ENCODE measurements at places on chromosomes 1 and 21.

GRCh38 chr1:27593678-27594563, 10.0 kb downstream of the AHDC1 start:
- H3K4me1 ChIP-seq: peaks cover 38% of the 10 kb centered on the region
- no peaks in the 10 kb centered on the region for H3K27me3 ChIP-seq
- no peak overlapping the region for H3K27ac ChIP-seq
- no peaks in the 10 kb centered on the region for H3K36me3 ChIP-seq
- H3K4me3 ChIP-seq: no peak overlapping the region
- no peak for DNase-seq

GRCh38 chr1:185533596-185533995, 200.6 kb upstream of the HMCN1 start:
- H3K4me1 ChIP-seq: peaks cover 30% of the 10 kb centered on the region
- DNase-seq: no peak
- no peaks in the 10 kb centered on the region for H3K36me3 ChIP-seq
- H3K27me3 ChIP-seq: no peaks in the 10 kb centered on the region
- no peak overlapping the region for H3K4me3 ChIP-seq

DNA sequence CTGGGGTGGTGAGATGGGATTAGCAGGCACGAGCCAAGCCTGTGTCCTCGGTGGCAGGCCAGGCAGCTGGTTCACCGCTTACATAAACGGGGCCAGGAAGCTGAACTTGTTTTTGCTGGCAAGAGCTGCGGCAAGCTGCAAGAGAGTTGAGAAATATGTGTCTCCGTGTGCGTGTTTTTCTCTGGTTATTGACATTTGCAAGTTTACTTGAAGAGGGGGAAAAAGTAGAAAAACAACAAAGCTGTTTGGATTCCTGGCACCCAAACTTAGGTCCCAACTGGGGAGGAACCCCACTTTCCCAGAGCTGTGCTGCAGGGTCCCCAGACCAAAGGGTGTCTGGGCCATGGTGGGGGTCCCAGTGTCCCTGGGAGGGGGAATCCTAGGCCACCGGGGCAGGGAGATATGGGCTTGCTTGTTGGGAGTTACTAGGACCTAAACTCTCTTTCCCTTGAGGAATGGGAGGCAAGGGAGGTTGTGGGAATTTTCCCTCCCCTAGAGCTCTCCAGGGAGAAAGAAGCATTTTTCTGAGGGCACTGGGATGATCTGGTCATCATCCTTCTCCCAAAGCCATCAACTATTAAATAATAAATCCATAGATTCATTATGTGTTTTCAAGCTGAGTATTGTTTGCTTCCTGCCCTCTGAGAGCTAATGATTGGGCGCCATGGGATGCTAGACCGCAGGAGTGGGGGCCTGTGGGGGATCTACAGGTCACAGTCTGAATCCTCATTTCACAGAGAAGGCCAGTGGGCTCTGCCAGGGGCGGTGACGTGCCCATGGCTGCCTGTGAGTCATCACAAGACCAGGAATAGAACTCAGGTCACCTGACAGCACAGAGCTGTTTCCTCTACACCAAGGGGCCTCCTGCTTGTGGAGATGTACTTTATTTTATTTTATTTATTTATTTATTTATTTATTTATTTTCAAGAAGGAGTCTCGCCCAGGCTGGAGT, 14.8 kb downstream of the IL6R start:
- peak overlapping the region; percentile 95 for H3K27ac ChIP-seq
- DNase-seq: peak; percentile 97
- no peak overlapping the region for H3K4me3 ChIP-seq
- peaks cover 72% of the 10 kb centered on the region for H3K4me1 ChIP-seq
- H3K36me3 ChIP-seq: no peaks in the 10 kb centered on the region

DNA sequence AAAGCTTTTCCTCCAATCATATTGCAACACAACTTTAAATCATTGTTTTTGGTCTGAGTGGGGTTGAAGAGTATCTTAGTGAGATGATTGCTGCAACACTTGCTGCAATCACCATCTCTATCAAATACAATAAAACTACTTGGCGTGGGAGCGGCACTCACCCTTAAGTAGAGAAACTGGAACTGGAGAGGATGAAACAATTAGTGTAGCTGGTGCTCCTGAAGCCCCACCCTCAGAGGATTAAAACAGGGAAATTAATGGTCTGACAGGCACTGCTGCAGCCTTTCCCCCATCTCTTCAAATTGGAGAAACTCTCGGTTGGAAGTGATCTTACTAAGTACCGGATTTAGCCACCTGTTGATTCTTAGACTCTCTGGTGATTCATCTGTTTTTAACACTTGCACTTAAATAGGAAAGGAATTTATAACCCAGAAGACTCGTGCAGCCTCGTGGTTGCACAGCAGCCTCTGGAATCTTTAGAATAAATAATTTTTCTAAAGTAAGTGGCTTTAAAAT, 80.5 kb upstream of the KIF26B start:
- H3K27ac ChIP-seq: no peak overlapping the region
- H3K4me3 ChIP-seq: no peak overlapping the region
- H3K36me3 ChIP-seq: no peaks in the 10 kb centered on the region
- no peaks in the 10 kb centered on the region for H3K27me3 ChIP-seq
- no peaks in the 10 kb centered on the region for H3K4me1 ChIP-seq

DNA sequence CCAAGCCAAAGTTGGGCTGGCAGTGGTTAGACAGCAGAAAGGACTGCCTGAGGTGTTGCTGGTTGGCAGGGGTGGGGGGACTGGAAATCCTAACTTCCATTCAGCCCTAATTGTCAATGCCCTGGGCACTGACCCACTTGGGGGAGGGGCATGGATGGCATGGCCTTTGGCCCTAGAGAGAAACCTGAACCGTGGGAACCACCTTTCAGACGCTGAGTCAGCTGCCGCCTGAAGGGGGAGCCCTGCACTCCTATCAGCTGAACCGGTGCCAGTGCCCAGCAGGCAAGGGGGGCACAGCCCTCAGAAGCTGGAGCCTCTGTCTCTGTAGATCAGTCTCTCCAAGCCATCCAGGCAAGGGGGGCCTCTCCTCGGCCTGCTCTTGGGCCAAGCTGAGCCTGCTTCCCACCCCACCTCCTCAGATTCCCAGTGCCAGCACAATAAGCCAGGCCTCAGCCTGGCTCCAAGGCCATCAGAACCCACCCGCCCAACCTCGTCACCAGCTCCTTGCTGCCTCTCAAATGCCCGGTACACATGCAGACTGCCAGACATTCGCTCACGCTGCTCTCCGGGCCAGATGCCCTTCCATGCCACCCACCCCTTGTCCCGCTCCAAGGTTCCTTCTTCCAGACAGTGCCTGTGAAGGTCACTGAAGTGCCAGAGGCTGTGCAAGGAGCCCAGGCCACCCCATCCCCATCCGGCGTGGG, 11.6 kb downstream of the TINAGL1 start:
- H3K4me1 ChIP-seq: peaks cover 55% of the 10 kb centered on the region
- peak; percentile 83 for DNase-seq
- no peaks in the 10 kb centered on the region for H3K27me3 ChIP-seq
- H3K4me3 ChIP-seq: no peak overlapping the region
- H3K27ac ChIP-seq: peak overlapping the region; percentile 82

GRCh38 chr1:229075217-229075616, 195.7 kb upstream of the RAB4A start:
- H3K27ac ChIP-seq: no peak overlapping the region
- no peaks in the 10 kb centered on the region for H3K36me3 ChIP-seq
- peaks cover 2% of the 10 kb centered on the region for H3K4me1 ChIP-seq
- no peaks in the 10 kb centered on the region for H3K27me3 ChIP-seq
- H3K4me3 ChIP-seq: no peak overlapping the region

DNA sequence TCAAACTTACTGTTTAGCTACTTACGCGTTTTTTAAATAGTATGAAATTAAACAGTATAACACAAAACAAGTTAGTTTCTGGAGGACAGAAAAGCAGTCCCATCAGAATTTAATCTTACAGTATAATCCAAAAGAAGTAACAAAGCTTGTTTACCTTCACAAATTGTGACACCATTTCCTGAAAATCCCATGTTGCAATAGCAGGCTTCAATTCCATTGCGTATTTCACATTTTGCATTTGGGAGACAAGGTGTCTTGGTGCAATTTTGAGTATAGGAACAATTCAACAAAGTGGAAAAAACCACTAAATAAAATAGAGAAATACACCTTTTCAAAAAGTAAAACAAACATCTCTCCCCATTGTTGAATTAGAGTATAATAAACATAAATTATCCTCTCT, 1.6 kb downstream of the ADGRL4 start:
- H3K27me3 ChIP-seq: no peaks in the 10 kb centered on the region
- no peaks in the 10 kb centered on the region for H3K36me3 ChIP-seq
- H3K27ac ChIP-seq: no peak overlapping the region

DNA sequence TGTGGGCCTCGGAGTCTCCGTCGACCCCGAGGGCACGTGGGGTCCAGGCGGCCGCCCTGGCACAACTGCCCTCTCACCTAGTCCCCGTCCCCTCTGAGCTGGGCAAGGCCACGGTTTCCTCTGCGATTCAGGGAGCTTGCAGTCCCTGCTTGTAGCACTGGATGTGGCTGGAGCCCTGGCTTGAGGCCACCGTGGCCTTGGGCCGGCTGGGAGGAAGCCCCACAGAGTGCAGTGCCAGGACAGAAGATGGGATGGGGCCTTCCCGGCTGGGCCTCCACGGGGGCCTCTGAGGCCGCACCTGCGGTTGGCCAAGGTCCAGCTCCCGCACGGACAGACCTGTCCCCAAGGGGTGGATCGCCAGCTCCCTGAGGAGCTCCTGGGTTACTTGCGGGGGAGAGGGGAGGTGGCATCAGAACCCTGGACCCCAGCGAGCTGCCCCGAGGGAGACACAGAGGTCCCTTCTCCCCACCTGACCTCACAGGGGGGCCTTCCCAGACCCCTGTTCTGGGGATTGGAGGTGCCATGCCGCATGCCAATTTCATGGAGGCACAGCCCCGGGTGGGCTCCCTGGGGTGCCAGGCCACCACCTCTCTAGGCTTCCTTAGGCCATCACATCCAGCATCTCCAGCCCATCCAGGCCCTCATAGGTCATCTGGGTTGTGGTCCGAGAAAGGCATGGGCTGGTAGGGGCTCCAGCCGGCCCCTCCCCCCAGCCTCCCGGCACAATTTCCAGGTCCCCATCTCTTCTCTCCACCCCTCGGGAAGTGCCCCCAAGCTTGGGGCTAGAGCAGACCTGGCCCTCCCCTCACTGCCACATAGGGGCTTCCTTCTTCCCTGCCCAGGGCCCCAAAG, 80.8 kb downstream of the MORN1 start:
- no peak overlapping the region for H3K4me3 ChIP-seq
- no peak overlapping the region for H3K27ac ChIP-seq
- peaks cover 17% of the 10 kb centered on the region for H3K36me3 ChIP-seq
- H3K27me3 ChIP-seq: no peaks in the 10 kb centered on the region
- H3K4me1 ChIP-seq: peaks cover 20% of the 10 kb centered on the region

DNA sequence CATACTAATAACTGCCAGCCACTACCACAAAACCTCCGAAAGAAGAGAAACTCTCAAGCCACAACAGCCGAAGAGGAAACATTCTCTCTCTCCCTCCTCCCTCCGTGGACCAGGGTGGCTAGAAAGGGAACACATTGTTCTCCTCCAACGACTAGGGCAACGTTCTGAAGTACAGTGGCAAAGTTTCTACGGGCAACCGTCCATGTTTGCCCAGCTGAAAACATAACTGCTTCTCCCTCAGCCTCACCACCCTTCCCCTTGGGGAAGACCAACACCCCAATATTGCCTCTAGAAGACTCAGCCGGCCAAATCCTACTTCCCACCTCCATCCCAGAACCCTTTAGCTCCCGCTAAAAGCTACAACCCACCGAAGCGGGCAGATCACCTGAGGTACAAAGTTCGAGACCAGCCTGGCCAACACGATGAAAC, 2.0 kb downstream of the GLUL start:
- peak overlapping the region; percentile 96 for H3K27ac ChIP-seq
- DNase-seq: peak; percentile 82
- peak overlapping the region; percentile 89 for H3K4me3 ChIP-seq
- H3K4me1 ChIP-seq: peaks cover 47% of the 10 kb centered on the region
- H3K27me3 ChIP-seq: no peaks in the 10 kb centered on the region
- H3K36me3 ChIP-seq: peaks cover 25% of the 10 kb centered on the region

DNA sequence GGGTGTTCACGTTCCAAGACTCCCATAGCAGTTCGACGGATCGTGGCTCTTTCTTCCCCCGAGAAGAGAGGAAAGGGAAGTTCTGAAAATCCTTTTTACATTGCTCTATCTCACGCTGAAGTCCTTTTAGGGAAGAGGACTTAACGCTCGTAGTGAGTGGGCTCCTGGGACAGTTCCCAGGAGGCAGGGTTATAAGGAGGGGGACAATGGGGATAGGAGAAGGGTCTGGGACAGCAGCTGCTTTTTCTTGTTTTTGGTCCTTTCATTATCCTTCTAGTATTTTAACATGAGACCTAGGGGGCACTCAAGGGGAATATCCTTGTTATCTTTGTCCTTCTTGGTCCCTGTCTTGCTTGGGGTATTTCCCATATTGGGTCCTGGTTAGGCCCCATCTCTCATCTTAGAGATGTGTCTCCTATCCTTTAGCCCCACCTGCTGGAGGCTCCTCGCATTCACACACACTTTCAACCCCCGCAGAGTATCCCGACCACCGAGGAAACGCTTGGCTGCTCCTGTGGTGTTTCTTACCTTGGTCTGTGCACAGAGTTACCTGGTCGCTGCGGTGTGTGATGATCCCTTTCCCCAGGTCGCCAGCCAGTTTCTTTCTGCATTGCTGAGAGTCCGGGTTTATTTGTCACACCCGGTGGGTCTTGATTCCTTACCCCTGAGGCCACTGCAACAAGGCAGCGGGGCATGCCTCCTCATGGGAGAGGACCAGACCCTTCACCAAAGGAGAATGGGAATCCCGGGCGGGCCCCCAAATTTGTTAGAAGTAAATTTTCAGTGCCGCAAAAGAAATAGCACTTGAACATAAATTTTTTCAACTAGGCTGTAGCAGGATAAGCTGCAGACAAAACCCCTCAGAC, 29.7 kb downstream of the SCCPDH start:
- peak; percentile 59 for DNase-seq
- H3K27ac ChIP-seq: no peak overlapping the region
- no peaks in the 10 kb centered on the region for H3K4me1 ChIP-seq
- H3K27me3 ChIP-seq: no peaks in the 10 kb centered on the region
- H3K4me3 ChIP-seq: no peak overlapping the region

DNA sequence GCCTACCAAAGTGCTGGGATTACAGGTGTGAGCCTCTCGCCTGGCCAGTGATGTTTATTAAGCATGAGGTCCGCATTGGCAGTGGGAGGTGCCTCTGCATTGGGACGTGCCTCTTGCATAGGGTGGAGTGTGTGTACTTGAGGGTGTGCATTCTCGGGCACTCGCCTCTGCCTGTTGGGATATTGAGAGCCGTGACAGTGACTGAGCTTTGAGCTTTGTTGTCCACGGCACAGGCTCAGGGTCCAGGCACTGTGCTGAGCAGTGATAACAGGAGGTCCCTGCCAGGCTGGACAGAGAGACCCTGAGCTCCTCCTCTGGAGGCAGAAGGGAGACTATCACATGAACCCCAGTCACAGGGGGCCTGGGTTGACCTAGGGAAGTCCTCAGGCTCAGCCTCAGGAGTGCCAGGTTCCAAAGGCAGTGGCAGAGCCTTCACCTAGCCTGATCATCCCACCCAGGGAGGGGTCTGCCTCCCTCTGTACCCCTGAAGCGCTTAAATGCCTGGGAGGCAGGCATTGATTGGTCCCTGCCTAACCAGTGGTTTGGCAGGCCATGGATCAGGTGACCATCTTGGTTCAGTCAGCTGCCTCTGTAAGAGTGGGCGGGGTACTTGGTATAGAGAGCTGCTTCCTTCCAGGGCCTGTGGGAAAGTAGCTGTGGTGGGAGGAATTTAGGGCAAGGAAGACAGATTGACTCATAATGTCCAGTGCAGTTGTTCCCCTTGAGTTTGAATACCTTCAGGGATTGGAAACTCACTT, 213.8 kb upstream of the TMEM51 start:
- peaks cover 13% of the 10 kb centered on the region for H3K4me1 ChIP-seq
- no peak for DNase-seq
- H3K4me3 ChIP-seq: no peak overlapping the region
- no peaks in the 10 kb centered on the region for H3K27me3 ChIP-seq
- no peaks in the 10 kb centered on the region for H3K36me3 ChIP-seq

- peak; percentile 27 for DNase-seq
- no peak overlapping the region for H3K27ac ChIP-seq
- H3K36me3 ChIP-seq: no peaks in the 10 kb centered on the region
- no peak overlapping the region for H3K4me3 ChIP-seq
- H3K27me3 ChIP-seq: no peaks in the 10 kb centered on the region
Observed at GRCh38 chr1:202553560-202554038, 156.7 kb downstream of the SYT2 start.
